Activated T-cell treated with anti-CD3 and anti-CD28 coated beads for 48 hours (primary cell): ENCODE measurements at places on chromosomes 6 and 20.

DNA sequence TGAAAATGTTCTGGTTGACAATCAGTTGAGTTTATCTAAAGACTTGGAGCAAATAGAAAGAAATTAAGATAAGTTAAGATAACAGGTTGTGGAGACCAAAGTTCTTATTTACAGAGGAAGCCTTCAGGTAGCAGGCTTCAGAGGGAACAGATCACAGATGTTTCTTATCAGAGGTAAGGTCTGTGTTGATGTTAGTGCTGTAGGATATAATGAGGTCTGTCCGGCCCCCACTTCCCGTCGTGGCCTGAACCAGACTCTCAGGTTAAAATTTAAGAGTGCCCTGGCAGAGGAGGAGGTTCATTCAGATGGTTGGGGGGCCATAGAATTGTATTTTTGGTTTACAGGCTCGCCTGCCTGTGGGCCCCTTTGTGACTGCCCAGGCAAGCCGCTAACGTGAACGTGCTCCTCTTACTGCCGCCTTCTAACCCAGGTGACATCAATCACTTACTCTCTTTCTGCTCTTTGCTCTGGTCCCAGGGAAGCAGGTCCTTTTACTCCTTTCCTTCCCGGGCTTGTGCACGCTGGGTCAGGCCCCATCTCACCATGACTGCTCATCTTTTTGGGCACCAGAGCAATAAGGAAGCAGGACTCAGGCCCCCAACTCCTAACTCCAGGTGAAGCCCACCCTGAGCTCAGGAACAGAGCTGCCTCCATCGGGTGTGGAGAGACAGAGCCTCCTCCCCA lies 18.3 kb upstream of the UNC93A start:
- no peak for DNase-seq

- DNase-seq, result no peak
Measured at GRCh38 chr6:36963451-36964290, 9.1 kb downstream of the PI16 start.

- no peak for DNase-seq
Measured at GRCh38 chr20:19741924-19742323, 16.1 kb upstream of the RIN2 start.

DNA sequence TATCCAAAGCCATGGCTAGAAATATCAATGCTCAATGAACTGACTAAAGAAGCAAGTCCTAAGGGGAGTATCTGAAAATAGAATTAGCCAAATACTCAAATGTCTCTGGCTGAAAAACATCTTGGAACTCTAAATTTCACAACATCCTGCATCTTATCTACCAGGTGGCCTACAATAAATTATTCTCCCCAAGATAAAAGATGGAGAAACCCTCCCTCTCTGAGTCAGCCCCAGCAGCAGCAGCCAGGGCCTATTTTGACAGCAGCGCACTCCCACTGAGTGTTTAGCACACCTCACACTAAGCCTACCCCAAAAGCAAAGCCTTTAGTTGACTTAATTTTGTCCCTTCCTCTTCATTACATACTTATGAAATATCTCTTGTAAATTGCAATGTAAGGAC lies 5.9 kb downstream of the CALHM6 start:
- no peak for DNase-seq

- DNase-seq, result no peak
Measured at GRCh38 chr6:134508862-134509498, 191.1 kb upstream of the SGK1 start.

DNA sequence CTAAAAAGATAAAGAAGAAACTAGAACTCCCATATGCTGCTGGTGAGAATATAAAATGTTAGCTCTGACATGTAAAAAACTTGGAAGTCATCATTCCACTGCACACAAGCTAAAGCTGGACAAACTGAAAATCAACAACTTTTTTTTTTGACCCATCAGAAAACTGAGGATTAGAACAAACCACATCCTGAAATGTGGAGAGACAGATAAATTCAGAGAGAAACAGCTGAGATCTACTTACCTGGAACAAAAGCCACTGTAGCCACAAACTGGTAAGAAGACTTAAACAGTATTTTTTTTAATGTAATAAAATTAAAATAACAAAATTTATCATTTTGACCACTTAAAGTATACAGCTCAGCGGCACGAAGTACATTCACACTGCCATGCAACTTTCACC lies 408.5 kb upstream of the RGS17 start:
- no peak for DNase-seq

DNA sequence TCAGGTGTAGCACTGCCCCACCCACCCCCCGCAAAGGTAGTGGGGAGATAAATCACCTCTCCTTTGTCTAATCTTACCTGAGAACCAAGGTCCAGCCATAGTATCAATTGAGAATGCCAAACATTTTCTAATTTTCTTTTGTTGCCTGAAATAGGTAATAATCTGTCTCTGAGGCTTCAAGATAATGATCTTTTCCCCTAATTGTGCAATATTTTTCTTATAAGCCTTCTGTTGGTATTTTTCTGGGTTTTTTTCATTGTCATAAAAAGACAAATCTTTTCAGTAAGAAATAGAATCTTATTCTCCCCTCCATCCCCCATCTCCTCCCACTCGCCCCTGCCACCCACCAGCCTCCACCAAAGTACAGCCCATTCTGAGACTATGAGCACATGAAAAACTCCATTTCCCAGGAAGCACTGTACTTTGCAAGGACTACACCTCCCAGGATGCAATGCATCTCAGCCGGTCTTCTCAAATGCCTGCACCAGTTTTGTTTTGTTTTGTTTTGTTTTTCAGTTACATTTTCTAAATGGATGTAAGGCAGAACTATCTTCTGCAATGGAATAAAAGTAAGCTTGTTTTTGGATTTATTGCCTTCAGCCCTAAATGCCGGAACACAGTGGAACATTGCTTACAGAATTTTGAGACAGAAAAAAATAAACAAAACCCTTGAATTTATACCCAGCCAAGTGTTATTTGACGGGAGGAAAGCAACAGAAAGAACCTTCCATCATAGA lies 268.0 kb downstream of the TFAP2A start:
- no peak for DNase-seq

- no peak for DNase-seq
Measured at GRCh38 chr6:164130151-164130550, 715.6 kb downstream of the QKI start.

DNA sequence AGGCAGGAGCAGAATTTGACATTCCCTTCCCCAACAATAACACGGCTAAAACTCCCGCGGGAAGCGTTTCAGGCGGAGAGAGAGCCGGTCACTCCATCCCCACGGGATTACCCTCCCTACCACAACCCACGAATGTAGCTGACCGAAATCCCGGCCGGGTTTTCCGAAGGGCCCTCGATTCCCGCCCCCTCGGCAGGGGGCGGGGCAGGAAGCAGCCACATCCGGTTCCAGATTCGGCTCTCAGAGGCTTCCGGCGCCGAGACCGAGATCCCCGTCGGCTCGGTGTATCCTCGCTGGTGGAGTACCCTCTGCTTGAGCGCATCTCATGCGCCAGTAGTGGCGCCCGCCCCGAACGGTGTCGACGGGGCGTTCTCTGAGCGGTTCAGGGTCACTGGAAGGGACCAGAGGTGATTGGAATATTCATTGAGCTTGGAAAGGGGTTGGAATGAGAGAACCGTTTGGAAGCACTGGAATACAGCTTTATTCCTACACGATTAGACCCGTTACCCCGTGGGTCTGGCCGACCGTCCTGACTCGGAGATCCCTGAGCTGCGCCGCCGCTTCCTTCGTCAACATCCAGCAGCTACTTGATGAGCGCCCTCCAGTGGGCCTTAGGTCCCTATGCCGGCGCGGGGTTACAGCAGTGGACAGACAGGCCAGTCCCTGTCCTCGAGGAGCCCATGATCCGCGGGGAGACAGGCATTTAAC lies 649 bp upstream of the RGL2 start:
- peak; percentile 94 for DNase-seq

- no peak for DNase-seq
Measured at GRCh38 chr20:56808732-56809131, 179.6 kb downstream of the TFAP2C start.

GRCh38 chr6:139539852-139540251 lies 165.4 kb upstream of the CITED2 start:
- DNase-seq, result no peak

- no peak for DNase-seq
Measured at GRCh38 chr6:22471132-22471690, 98.2 kb upstream of the HDGFL1 start.

DNA sequence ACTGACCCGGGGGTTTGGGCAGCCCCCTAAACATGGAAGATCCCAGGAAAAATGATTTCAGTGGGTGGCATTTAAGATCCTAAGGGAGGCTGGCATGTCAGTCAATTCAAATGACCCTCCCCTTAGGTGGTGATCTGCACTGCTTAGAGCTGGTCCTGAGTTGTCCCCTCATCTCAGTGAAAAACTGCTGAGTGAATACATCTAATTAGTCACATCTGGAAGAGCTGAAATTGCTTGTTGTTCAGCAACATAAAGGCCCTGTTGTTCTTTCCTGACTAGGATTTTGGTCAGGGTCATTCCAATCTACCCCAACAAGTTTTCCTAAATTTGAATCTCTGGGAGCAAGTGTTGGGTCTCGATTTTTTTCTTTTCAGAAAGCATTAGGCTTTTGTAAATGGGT lies 126.4 kb downstream of the LCA5 start:
- DNase-seq, result no peak

DNA sequence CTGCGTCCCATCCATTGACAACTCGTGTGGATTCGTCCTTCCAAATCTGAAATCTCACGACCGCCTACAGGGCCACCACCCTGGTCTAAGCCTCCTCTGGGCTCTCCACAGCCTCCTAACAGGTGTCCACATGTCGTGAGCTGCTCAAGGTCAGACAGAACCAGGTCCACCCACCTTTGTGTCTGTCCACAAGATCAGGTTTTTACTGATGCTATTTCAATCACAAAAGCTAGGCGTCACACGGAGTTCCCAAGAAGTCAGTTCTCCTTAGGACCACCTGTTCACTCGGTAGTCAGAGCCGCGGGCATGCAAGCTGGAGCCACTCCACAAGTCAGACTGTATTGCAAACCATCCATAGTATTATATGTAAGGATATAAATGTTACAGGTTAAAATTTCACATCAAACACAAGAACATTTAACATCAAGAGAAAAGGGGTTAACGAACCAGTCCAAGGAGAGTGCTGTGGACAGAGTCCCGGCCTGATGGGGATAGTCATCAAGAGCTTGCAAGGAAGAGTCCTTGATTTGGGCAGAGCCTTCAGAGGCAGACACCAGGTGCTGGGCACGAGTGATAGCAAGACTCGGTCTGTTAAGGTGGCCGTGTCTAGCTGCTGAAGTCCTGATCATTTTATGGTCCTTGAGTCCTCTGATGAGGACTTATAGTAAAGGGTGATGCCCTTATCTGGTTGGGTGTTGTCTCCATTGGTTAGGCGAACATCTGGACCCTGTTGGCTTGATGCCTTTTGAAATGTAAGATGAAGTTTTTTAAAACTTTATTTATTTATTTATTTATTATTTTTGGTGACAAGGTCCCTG lies 731 bp upstream of the DNPH1 start:
- no peak for DNase-seq

- no peak for DNase-seq
Measured at GRCh38 chr20:1577906-1578305, 20.4 kb upstream of the SIRPD start.

DNA sequence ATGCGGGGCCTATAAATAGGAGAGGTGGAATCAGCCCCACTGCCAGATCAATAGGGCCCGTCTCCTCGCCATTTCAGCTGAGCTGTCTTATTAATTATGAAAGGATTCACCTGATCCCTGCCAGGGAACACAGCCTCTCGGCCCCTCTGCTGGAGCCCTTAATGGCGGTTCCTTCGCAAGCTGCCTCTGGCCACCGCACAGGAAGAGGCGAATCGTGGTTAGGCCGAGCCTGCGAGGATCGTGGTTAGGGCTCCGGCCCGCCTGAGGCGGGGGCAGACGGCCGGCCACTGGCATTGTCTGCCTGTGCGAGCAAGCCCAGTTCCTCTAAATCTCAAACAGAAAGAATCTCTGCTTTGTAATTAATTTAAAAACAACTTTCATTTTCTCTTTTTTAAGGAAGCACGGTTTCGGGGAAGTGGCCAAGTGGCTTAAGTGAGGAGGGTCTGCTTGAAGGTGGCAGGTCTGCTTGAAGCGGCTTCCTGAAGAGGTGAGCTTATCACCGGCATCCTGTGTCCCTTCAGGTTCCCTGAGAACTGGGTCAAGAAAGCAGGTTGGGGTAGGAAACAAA lies 9.2 kb downstream of the NRN1 start:
- DNase-seq, result no peak

DNA sequence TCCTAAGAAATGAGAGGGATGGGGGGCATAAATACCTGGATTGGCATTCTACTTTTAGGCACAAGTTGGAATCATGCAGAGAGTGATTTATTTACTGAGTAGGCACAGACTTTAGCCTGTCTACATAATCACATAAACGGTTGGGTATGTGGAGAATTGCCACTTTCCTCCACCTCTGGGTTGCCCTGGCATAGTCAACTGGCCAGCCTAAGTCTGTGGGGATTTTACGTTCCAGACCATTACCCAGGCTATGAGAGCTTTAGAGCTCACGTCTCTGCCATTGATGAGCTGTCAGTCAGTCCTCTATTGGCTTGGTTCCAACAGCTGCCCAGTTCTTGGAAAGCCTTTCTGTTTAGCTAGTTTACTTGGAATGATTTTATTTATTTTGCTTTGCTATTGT lies 5.0 kb upstream of the BHLHE23 start:
- DNase-seq, result no peak

DNA sequence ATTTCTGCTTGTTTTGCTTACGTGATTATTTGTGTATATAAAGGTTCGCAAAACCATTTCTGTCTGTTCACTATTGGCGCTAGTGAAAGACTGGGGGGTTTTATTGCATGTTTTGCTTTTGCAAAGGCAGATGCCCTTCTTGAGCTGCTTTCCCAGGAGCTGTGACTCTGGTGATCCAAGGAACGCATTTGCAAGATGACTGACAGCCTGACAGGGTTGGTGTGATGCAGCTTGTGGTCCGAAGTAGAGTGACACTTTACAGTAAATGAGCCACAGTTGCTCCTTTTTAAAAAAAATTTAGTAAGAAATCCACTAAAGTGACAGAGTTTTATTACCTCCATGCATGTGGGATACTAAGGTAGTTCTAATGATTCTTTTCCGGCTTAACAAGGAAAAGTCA lies 73.7 kb downstream of the TPD52L1 start:
- DNase-seq, result no peak

DNA sequence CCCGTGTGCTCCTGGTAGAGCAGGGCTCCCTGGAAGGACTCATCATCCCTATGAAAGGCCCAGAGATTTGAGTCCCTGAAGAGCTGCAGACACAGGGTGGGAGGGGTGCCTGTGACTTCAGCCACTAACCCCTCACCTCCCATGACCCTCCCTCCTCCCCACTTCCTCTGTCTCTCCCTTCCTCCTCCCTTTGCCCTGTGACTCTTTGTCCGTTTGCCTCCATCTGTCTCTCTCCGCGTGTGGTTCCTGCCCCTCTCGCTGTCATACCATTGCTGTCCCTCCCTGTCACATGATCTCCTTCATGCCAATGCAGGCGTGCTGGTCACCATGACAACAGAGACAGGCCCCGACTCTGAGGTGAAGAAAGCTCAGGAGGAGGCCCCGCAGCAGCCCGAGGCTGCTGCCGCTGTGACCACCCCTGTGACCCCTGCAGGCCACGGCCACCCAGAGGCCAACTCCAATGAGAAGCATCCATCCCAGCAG lies 19.0 kb downstream of the EPB41L1 start:
- DNase-seq, result no peak

DNA sequence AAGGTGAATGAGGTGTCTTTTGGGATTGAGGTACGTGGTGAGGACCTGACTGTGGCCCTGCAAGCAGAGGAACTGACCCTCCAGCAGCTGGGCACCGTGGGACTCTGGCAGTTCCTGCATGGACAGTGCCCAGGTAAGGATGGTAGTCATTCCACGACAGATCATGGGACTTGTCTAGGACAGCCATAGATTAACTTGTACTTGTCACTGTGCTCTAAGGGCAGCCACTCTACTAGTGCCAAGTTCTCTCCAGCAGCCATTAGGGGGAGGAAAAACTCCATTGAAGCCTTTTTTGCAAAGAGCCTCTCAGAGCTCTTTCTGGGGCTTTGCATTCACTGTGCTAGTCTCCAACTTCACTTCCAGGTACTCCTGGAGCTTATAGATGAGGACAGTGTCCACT lies 20.4 kb downstream of the TAF11 start:
- no peak for DNase-seq
